Fibroblast of lung (primary cell): ENCODE measurements at places on chromosomes 4 and X.

DNA sequence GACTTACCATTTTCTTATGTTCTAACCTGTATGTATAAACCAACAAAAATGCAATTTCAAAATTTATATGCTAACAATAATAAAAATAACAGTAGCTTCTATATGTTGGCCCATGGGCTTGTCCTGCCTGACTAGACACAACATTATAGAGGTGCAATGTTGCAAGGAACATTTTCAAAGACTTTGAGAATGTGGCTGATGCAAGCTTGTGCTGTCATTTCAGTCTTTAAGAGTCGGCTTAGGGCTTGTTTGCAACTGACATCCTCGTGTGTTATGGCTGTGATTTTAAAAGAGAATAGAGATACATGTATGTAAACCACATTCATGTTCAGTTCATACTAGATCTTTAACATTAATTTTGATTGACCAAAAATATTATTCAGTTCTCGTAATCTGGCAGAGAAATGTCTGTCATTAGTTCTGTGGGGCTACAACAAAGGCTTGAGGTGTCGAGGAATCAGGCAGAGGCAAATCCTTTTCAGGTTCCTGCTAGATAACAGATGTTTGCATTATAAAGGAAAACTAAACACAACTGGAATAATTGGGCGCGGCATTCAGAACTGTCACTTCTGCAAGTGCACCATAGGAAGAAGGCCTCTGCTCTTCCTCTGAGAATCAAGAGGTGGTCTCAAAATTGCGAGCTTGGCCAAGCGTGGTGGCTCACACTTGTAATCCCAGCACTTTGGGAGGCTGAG, 13.1 kb downstream of the TMSB4X start:
- DNase-seq: no peak

DNA sequence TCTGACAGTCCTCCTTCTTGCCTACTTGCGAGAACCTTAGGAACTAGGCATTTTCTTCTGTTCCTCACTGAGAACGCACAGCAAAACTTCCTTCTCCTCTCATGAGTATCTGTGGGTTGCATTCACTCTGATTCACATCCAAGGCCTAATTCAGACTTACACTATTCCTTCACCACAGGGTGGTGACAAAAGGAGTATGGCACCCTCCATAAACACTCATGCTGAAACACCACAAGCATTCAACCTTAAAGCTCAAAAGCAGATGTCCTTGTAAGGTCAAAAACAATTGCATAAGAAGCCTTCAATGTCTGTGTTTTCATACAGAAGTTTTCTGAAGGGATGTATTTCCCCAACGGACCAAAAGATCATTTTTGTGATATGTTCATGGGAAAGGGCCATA, 147.3 kb downstream of the CORIN start:
- DNase-seq: no peak

- DNase-seq: no peak
Observed at GRCh38 chr4:8910100-8910821, 38.6 kb upstream of the HMX1 start.

DNA sequence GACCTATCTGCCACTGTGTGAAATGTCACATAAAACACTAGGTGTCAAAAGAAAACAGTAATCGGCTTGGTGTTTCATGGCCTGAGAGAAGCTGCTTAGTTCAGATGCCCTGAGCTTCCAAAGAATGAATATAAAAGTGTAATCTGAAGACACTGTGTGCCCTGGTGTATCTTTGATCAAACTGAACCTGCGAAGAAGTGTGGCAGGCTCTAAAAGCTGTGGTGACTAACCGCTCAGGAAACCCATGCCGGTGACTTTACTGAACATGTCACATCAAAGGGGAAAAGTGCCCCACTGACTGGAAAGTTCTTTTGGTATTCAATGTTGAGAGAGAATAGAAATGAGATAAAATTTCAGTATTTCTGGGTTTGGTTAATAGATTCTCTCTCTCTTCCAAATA, 89.1 kb downstream of the CLCN4 start:
- DNase-seq: no peak

DNA sequence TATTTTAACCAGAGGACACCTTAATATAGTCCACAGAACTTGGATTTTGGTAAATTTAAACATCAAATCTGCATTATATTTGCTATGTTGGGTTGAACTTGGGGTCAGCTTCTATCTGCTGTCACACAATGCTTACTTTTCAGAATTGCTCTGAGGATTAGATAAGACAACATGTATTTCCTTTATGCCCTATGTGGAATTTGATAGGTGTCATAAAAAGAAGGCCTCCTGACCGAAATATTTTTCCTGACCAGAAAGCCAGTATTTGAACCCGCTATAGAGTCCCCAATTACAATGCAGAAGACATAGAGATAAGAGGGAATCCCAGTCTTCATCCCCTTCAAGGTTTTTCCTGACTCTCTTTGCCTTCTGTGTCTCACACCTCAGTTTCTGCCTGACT, 4.1 kb downstream of the MTTP start:
- no peak for DNase-seq

DNA sequence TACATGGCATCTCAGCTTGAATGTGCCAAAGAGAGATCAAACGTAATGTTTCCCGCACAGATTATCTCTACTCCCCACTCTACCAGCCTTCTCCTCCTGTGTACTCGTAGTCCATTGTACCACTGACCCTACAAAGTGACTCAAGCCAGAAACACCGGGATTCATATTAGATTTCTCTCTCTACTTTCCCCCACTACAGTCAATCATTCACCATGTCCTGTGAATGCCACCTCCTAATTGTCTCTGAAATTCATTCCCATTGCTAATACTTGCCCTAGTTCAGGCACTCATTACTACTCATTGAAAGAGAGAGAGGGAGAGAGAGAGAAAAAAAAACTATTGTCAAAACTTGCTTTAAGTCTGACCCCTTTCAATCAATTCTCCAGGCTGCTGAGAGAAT, 78.2 kb upstream of the LHFPL1 start:
- no peak for DNase-seq

GRCh38 chr4:37876156-37876555, 14.7 kb upstream of the TBC1D1 start:
- no peak for DNase-seq

DNA sequence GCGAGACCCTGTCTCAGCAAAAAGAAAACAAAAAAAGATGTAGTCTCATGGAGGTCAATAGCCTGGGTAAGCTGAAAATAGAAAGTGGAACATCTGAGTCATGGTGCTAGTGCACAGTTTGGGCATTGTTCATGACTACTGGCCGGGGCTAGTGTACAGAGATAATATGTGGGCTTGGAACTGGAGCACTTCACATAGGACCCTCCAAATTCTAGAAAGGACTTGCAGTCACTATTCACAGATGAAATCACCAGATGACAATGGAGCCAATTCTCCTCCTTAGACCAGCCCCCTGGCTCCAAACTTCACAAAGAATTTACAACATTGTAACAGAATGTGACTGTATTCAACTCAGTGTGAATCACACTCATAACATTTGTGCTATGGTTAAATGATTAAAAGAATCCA, 367.8 kb upstream of the SLC7A11 start:
- DNase-seq: peak; percentile 62

DNA sequence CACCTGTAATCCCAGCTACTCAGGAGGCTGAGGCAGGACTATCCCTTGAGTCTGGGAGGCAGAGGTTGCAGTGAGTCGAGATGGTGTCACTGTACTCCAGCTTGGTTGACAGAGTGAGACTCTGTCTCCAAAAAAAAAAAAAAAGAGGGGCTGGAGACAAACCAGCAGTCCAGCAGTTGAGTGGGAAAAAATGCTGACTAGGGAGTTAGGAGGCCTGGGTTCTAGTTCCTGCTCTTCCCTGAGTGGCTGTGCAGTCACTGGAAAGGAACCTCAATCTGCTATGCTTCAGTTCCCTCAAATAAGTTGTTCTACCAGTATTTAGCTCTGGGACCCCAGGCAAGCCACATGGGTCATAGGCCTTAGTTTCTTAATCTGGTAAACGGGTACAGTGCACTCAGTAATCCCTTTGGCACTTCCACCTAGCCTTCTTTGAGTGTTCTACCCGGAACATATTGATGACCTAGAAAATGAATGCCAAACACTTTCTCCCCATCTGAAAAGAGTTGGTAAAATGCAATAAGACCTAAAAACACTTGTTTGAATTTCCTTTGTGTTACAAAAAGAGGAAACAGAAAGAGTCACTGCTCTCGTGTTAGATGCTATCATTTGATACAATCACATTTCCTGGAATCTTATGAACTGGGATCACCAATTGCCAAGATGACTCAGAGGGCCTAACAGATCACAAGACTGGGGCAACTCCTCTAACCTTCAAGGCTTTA, 99.3 kb upstream of the EGFL6 start:
- peak; percentile 73 for DNase-seq

DNA sequence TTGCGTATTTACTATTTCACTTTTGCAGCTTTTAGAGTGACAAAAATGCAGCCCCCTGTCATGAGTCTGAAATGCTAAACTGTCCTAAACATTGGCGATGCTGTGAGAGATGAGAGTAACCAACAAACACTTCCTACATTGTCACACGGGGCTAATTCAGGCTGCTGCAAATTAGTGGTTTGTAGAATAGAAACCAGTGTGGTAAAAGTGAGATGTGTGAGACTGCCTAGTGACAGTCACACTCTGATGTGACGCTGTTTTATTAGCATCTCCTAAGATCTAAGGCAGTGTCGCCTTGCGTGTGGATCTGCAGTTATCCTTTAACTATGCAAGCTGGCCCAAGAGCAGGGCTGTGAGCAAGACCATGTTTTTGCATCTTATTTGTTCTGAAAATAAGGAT, 800.2 kb upstream of the TENM3 start:
- DNase-seq: no peak

DNA sequence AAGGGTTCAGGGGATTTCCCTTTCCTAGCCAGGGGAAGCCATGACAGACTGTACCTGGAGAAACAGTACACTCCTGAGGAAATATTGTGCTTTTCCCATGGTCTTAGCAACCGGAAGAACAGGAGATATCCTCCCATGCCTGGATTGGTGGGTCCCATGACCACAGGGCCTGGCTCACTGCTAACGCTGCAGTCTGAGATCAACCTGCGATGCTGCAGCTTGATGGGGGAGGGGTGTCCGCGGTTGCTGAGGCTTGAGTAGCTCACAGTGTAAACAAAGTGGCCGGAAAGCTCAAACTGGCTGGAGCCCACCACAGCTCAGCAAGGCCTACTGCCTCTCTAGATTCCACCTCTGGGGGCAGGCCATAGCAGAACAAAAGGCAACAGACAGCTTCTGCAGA, 819.5 kb downstream of the TECRL start:
- DNase-seq: no peak

- no peak for DNase-seq
Observed at GRCh38 chr4:148004228-148004857, 272.5 kb downstream of the ARHGAP10 start.

DNA sequence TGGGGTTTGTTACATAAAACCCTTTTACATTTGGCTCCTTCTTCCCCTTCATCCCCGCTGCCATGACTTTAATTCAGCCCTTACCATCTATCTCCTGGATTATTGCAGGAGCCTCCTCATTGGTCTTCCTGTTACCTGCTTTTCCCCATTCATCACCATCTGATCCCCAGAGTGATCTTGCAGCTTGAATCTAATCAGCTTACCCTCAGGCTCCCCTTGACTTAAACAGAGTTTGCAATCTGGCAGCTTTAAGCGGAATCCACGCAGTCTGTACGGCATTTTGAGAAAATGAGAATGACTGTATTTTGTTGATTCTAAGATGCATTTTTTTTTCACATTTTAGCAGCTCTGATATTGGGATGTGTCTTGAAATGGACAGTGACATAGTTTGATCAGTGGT, 14.9 kb upstream of the PPEF1 start:
- DNase-seq: no peak

DNA sequence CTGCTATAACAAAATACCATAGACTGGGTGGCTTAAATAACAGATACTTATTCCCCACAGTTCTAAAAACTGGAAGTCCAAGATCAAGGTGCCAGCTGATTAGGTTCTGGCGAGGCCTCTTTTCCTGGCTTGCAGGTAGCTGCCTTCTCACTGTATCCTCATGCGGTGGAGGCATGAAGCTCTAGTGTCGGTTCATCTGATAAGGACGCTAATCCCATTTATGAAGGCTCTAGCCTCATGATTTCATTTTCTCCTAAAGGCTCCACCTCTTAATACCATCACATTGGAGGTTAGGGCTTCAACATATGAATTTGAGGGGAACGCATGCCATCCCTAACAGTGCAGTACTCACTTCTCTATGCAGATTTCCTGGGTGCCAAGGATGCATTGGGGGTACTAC, 57.9 kb upstream of the STIM2 start:
- DNase-seq: no peak

DNA sequence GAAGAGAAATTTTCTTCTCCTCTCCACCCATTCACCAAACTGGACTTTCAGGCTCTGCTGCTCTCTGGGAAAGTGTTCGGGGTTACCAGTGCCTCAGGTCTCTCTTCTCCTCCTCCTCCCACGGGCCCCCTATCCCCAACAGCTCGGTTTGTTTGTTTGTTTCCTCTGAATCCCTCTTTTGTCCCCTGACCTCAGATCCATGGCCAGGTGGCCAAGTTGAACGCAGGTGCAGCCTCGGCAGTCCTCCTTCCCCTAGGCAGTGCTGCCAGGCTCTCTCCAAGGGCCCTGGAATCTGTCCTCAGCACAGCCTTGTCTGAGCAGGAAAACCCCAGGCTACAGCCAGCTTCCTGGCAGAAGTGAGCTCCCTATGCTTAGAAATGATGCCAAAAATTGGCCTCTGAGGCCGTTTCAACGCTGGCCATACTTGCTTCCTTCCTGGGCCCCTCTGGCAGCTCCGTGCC, 60.0 kb downstream of the FHDC1 start:
- no peak for DNase-seq

- DNase-seq: no peak
Observed at GRCh38 chr4:8732092-8732491, 139.5 kb downstream of the CPZ start.

DNA sequence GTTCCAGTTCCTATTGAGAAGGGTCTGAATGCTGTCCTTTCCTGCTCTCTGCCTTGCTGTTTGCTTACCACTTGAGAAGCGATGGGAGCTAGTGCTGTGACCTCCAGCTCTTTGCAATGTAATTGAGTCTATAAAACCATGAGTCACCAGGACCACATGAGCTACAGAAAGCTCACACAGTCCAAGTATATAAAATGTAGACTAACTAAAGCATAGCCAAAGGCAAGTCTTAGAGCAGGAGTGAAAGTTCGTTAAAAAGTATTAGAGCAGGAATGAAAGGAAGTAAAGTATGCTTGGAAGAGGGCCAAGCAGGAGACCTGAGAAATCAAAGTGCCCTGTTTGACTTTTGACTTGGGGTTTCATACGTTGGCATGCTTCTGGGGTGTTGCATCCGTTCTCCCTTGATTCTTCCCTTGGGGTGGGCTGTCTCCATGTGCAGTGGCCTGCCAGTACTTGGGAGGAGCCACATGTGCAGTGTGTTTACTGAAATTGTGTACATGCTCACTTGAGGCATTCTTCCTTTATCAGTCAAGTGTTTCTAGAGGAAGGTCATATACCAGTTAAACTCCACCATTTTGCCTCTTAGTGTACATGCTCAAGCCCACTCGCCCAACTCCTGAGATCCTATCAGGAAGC, 71.3 kb upstream of the KIT start:
- peak; percentile 28 for DNase-seq

DNA sequence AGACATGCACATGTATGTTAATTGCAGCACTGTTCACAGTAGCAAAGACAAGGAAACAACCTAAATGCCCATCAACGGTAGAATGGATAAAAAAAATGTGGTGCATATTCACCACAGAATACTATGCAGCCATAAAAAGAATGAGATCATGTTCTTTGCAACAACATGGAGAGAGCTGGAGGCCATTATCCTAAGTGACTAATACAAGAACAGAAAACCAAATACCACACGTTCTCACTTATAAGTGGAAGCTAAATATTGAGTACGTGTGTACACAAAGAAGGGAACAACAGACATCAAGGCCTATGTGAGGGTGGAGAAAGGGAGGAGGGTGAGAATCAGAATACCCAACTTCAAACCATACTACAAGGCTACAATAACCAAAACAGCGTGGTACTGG, 17.4 kb upstream of the LNX1 start:
- DNase-seq: no peak
